ENCODE measurements at places on chromosomes 11 and 22.

GRCh38 chr22:20937031-20937793, 20.0 kb downstream of the CRKL start:
- DNase-seq = no peak

DNA sequence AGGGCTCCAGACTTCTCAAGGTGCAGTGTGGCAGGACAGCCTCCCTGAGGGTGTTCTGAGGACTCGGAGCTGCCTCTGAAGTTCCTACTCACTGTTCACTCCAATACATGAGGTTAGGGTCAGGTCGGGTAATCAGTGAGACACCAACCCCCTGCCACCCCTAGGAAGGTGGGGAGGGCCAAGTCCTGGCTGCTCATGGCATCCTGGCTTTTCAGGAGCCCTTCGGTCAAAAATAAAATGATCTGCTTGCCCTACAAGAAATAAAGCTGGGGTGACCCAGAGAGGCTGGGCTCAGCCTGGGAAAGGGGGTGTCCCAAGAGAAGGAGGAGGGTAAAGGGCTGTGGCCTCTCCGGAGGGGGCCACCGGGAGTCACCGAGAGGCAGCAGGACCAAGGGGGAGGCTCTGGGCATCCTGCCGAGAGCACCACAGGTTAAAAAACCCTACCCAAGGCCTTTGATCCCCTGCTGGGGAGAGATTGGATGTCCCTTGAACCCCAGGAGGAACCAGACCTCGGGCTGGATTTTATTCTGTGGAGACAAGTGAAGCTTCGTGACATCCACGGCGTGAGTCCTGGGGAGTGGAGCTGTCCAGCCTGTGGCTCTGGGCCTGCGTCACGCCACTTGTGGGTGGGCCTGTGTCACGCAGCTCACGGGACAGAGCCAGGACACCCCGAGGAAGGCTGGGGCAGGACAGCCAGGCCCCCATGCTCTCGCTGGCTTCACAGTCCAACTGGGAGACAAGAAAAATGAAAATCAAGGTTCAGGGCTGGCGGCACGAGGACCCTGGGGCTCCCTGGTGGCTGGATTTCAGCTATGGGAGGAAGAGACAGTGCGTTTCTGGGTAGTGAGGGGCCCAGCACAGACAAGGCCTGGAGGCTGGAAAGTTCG, 102.2 kb upstream of the FGF3 start:
- DNase-seq = peak; percentile 33

GRCh38 chr11:19370100-19370861, 129.5 kb upstream of the E2F8 start:
- DNase-seq = no peak

DNA sequence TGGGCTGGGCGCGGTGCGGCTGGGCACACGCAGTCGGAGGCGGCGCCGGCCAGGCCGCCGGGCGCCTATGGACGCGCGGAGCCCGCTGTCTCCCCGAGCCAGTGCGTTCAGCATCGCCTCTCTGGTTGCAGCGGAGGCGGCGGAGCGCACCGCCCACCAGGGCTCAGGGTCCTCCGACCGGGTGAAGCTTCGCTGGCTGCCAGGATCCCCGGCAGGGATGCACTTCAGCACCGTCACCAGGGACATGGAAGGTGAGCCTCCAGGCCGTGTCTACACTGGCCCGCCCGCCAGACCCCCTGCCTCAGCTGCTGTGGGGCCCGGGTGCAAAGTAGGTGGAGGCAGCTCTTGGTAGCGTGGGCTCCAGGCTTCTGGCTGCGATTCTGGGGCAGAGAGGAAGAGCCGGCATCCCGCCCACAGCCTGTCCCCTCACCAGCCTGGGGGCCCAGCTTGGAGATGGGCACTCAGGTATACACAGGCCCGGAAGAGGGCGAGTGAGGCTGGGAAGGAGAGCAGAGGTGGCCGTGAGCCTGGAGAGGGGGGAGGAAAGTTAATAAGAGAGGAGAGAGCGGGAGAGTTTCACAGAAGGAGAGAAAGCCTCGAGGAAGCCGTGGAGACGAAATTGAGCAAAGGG, 1.0 kb upstream of the TBX1 start:
- DNase-seq = no peak

GRCh38 chr11:8604078-8604723, 10.2 kb upstream of the STK33 start:
- DNase-seq = peak; percentile 60

- DNase-seq = no peak
Measured at GRCh38 chr11:108571001-108571400, 22.6 kb downstream of the EXPH5 start.

GRCh38 chr11:64234647-64235379, 429 bp downstream of the VEGFB start:
- DNase-seq = peak; percentile 63

- no peak for DNase-seq
Measured at GRCh38 chr11:5694642-5695041, 5.1 kb downstream of the TRIM22 start.

GRCh38 chr22:48850658-48851287, 976.9 kb downstream of the BRD1 start:
- no peak for DNase-seq

DNA sequence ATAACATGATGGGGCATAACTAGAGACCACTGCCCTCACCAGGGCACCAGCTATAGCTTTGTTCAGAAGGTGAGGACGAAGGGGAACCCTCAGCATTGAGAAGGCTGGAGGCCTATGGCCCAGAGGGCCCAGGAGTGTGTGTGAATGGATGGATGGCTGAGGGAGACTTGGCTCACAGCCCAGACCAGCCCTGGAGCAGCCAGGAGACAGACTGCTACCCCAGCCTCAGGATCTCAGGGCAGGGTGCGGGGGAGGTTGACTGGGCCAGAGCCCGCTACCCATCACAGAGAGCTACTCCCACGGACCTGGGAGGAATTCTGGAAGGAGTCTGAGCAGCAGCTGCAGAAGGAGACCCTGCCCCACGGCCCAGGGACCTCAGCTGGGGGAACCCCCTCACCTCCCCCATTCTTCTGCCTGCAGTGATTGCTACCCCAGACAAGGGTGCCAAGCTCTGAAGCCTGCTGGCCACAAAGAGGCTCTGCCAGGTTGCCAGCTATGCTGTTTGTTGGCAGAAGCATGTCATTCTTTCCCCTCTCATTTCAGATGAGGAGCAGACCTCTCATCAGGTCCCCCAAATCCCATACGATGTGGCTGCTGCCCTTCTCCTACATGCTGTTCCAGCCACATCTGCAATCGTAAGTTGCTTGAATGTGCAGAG, 5.4 kb upstream of the CSDC2 start:
- no peak for DNase-seq

GRCh38 chr22:35742342-35743100, 24.8 kb downstream of the APOL5 start:
- no peak for DNase-seq

GRCh38 chr11:76371170-76371569, 9.8 kb downstream of the THAP12 start:
- DNase-seq = peak; percentile 36

GRCh38 chr22:30214703-30215407, 31.7 kb downstream of the LIF start:
- no peak for DNase-seq

DNA sequence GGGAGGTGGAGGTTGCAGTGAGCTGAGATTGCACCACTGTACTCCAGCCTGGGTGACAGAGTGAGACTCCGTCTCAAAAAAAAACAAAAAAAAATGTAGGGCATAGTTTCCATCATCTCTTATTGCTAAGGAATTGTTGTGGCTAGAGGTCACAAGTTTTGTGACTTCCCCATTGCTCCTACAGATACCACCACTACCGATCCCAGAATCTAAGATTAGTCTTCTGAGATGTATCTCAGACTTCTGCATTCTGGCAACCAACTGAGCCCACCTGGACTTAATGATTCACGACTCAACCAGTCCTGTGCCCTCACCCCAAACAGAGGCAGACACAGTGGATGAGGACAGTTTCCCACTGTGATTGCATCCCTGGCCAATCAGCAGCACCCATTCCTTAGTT, 148.9 kb downstream of the NECTIN1 start:
- DNase-seq = no peak

- DNase-seq = no peak
Measured at GRCh38 chr22:29617922-29618629, 14.6 kb downstream of the NF2 start.

- DNase-seq = no peak
Measured at GRCh38 chr22:38921120-38921519, 36.3 kb upstream of the APOBEC3A start.

DNA sequence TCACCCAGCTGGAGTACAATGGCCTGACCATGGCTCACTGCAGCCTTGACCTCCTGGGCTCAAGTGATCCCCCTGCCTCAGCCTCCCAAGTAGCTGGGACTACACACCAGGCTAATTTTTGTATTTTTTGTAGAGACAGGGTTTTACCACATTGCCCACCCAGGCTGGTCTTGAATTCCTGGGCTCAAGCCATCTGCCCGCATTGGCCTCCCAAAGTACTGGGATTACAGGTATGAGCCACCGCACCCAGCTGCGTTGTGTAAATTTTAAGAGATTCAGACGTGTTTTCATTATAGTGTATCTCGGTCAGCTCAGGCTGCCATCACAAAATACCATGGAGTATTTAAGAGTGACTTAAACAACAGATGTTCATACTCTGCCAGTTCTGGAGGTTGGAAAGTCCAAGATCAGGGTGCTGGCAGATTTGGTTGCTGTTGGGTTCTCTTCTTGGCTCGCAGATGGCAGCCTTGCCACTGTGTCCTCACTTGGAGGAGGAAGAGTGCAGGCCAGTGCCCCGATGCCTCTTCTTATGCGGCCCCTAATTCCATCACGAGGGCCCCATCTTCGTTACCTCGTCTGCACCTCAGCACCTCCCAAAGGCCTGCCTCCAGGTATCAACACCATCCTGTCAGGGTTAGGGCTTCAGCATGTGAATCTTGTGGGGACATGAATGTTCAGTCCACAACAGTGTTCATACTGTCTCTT, 32.6 kb upstream of the PARVB start:
- no peak for DNase-seq
